ENCODE measurements at places on chromosomes 7 and 10.

DNA sequence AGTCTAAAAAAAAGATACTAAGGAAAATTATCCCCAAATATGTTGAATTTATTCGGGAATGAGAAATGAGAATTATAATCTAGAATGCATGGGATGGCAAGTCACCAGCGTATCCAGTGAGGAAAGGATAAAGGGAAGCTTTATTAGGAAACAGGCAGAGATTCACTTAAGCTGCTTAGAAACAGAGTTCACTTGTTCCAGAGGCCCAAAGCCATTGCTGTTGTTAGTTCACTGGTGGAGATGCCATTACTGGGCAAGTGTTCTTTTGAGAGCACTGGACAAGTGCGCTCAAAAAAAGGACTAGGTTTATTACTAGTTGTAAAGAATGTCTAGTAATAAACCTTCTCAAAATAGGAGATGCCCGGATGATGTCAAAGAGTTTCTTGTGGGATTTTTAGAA lies 51.2 kb downstream of the MICU1 start:
- no peak for DNase-seq

DNA sequence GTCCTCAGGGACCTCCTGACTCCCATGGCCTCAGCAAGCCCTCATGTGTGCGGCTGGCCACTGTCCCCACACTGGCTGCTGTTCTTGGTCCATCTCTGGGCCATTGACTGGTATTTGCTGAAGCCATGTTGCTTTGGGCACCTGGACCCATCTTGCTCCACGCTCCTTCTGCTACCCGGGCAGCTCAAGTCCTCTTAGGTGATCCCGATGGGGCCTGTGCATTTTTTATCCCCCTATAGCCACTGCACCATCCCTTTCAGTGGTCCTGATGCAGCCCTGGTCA lies 16.7 kb downstream of the RAMP3 start:
- DNase-seq: no peak

GRCh38 chr7:106464651-106465050 lies 179.9 kb upstream of the NAMPT start:
- no peak for DNase-seq

- DNase-seq: no peak
Measured at GRCh38 chr7:1794888-1795542, 124.9 kb downstream of the ELFN1 start.

- no peak for DNase-seq
Measured at GRCh38 chr7:66952343-66953043, 31.5 kb downstream of the TMEM248 start.

- no peak for DNase-seq
Measured at GRCh38 chr10:19762026-19762425, 54.2 kb upstream of the PLXDC2 start.

GRCh38 chr7:920351-921070 lies 34.0 kb downstream of the ADAP1 start:
- no peak for DNase-seq

GRCh38 chr10:396535-397220 lies 261.4 kb downstream of the ZMYND11 start:
- no peak for DNase-seq

DNA sequence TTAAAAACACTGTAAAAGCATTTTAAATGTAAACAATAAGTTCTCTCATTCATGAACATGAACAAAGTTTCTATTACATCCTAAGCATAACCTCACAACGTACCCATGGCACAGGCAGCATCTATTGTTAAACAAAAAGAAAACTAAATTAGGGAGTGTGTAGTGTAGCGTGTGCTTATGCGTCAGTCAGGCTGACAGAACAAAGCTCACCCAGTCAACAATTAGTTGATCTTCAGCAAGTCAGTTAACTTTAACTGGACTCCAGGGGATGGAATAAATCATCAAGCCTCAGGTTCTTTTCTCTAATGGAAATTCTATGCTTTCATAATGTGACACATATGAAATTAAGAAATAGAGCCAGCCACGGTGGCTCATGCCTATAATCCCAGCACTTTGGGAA lies 91.6 kb upstream of the ODAD2 start:
- no peak for DNase-seq

DNA sequence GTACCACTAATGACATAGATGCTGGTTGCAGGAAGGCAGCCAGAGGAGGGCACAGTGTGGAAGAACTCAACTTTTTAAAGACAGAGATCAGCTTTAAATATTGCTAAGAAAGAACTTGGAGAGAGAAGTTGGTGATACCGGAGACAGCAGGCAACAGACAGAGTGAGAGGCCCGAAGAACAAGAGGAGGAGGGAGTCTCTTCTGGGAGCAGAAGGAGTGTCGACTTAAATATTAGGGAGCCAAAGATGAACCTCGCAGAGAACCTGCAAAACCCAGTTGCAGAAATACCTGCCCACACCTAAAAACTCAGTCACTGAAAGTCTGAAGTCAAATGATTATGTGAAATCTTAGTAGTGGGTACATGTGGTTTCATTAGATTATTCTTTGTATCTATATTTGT lies 3.4 kb upstream of the WDR86 start:
- DNase-seq: no peak

DNA sequence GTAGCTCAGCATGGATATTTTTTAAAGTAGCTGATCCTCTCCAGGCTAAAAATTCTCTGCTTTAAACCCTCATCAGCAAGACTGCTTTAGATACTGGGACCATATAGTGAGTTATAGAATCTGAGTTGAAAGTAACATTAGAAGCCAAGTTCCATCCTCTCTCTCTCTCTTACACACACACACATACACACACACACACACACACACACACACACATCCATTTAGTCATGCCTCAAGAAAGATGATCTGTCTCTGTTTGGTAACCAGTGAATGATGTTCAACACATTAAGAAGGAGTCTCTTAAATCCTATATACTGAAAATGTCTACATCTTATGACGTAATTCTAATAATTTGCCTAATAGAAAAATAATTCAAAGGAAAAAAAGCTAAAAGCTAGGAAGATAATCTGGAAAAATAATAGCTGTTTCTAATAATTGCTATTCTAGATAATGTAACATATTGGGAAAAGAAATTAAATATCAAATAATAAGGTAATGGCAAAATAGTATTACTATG lies 16.9 kb upstream of the ATP6V0A4 start:
- DNase-seq: no peak

DNA sequence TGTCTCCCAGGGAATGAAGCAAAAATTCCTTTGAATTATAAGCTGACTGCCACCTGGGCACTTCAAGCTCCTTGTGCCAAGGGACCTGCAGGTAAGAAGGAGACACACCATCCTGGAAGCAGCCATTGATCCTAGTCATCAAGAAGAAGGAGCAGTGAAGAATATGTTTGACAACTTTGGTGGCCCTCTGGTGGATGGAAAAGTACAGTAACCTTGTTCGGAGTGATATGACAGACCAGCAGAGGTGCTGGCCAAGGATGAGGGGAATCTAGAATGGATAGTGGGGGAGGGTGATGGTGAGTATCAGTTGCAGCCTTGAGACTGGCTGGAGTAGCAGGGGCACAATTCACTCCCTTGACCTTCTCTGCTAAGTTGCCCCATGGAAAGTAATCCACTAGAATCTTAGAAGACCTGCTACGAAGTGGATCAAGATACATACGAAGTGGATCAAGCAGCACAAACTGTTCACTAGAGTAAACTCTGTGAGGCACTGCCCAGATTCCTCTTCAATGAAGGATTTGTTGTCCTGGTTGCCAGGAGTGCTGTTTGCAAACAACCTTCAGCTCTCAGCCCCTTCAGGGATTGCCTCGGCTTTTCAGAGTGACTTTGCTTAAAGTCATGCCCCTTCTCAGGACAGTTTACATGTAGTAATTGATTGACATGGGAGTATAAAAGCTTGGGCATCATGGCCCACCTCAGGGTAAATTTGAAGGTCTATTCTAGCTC lies 44.8 kb upstream of the ORC5 start:
- no peak for DNase-seq

DNA sequence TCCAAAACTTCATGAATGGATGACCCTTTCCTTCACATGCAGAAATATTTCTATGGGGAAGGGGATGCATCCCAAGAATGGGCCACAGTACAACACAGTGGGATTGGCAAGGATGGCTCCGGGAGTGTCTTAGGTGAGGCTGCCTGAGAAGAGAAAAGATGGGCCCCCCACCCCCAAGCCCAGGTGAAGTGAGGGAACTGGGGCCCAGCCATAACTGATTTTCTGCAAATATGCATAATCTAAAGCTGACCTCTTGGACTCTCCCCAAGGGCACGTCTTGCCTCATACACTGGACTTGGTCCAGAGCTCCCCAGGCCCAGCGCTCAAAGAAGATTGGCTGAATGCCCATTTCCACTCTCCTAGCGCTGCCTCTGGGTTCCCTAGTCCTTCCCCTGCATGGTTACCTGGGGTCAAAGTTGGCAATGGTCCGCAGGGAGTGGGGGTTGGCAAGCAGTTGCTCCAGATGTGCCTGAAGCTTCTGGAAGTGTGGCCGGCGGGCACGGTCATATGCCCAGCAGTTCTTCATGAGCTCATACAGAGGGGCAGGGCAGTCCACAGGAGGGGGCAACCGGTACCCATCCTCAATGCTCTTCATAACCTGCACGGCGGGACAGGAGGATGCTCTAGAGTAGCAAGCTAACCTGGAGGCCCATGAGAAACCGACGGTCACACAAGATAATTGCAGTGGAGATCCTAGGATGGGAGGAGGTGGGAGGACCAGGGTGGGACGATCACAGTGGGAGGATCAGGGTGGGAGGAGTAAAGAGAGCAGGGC lies 12.3 kb downstream of the ZYX start:
- DNase-seq: no peak

DNA sequence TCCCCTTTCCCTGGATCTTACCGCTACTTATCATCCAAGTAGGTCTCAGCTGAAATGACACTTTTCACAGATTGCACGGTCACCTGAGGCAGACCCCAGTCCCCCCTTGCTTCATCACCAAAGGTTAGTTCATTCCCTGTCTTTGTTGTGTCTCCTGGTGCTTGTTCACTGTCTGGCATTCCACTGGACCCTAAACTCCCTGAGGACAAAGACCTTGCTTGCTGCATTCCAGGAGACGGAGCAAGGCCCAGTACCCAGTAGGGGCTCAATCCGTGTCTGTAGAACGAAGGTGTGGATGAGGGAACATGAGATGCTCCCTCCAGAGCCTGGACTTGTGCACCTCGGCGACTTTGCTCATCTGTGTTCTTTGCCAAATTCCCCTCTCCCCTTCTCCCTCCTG lies 160.0 kb downstream of the RAB11FIP2 start:
- DNase-seq: no peak

DNA sequence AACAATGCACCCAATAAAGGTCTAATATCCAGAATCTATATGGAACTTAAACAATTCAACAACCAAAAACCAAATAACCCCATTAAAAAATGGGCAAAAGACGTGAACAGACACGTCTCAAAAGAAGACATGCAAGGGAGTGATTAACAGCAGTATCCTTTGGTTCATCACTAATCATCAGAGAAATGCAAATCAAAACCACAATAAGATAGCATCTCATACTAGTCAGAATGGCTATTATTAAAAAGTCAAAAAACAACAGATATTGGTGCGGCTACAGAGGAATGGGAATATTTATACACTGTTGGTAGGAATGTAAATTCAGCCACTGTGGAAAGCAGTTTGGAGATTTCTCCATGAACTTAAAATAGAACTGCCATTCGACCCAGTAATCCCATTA lies 46.6 kb downstream of the MSRB2 start:
- DNase-seq: no peak

DNA sequence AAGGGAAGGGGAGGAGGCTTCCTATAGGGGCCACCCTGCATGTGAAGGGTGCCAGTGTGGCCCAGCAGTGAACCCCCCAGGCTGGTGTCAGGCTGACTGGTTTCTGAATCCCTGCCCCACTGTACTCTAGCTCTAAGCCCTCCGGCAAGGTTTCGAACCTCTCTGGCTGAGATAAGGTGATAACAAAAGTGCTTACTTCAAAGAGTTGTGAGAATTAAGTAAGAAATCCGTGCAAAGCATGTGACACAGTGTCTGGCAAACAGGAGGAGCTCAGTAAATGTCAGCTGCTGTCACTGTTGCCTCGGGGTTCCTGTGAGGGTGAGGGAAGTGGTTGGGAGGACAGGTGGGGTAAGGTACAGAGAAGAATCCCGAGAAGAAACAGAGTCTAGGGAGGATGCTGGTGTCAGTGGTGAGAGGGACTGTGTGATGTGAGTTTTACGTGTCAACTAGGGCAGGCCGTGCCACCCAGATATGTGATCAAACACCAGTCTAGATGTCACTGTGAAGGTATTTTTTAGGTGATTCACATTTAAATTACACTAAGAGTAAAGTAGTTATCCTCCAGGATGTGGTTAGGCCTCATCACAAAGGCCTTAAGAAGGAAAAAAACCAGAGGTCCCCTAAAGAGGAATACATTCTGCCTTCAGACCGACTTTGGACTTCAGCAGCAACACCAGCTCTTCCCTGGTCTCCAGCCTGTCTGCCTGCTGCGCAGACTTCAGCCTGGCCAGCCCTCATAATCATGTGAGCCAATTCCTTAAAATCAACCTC lies 64.4 kb downstream of the BPGM start:
- DNase-seq: no peak

DNA sequence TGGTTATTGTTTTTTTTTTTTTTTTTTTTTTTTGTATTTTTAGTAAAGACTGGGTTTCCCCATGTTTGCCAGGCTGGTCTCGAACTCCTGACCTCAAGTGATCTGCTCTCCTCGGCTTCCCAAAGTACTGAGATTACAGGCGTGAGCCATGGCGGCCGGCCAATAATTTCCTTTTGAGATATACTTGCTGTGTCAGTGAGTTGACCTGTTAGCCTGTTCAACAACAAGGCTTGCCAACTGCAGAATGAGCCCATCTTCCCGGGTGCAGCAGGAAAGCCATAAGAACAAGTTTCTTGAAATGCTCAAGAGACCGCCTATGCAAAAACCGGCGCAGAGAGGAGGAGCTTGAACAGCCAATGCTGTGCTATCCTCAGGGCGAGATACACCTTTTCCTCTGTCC lies 112.5 kb downstream of the PRPF18 start:
- no peak for DNase-seq

GRCh38 chr7:117424090-117424829 lies 3.0 kb downstream of the ASZ1 start:
- DNase-seq: no peak

GRCh38 chr10:78038105-78038504 lies 4.4 kb downstream of the RPS24 start:
- DNase-seq: no peak

GRCh38 chr7:36306222-36306621 lies 83.4 kb upstream of the ANLN start:
- DNase-seq: no peak

Data from stimulated activated CD8-positive, alpha-beta memory T cell treated with anti-CD3 and anti-CD28 coated beads, Interleukin-7, amount 100 ng/mL, for 1 hour (primary cell).